ENCODE measurements at places on chromosomes 2 and 18. TPM values are rescaled to one million over a fixed set of nuclear protein-coding genes. Genes with fewer than 3 reads are reported as not detected.

DNA sequence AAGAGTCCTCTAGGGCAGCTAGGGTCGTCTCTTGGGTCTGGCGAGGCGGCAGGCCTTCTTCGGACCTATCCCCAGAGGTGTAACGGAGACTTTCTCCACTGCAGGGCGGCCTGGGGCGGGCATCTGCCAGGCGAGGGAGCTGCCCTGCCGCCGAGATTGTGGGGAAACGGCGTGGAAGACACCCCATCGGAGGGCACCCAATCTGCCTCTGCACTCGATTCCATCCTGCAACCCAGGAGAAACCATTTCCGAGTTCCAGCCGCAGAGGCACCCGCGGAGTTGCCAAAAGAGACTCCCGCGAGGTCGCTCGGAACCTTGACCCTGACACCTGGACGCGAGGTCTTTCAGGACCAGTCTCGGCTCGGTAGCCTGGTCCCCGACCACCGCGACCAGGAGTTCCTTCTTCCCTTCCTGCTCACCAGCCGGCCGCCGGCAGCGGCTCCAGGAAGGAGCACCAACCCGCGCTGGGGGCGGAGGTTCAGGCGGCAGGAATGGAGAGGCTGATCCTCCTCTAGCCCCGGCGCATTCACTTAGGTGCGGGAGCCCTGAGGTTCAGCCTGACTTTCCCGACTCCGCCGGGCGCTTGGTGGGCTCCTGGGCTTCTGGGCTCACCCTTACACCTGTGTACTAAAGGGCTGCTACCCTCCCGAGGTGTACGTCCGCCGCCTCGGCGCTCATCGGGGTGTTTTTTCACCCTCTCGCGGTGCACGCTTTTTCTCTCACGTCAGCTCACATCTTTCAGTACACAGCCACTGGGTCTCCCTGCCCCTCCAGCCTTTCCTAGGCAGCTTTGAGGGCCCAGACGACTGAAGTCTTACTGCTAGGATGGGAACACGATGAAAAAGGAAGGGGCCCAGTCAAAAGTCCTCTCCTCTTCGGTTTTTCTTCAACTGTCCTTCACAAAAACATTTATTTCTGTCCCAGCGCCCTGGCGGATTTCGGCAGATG is 8.1 kb downstream of the SIX2 start:
- DNase-seq, result no peak

GRCh38 chr18:43073771-43074170 is 41.7 kb downstream of the RIT2 start:
- no peak for DNase-seq

DNA sequence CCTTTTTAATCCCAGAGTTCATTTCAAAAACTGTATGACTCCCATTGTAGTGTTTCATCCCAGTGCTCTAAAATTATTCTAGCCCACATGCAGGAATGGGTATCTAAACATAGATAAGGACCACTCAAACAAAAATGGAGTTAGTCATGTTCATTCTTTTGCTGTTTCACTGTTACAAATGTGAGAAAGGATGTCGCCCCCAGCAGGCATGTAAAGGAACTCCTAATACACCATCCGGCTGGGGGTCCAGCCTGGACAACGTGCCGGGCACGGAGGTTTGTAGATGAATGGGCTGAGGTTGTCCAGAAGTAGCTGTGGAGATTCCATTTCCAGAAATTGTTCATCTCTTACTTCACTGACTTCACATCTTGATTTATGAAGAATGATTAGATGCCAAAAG is 101.9 kb upstream of the RAB12 start:
- DNase-seq, result no peak

GRCh38 chr2:60312618-60313017 is 240.8 kb downstream of the BCL11A start:
- DNase-seq, result no peak

GRCh38 chr18:23238152-23238531 is 102.9 kb downstream of the CABLES1 start:
- DNase-seq, result no peak

- DNase-seq, result no peak
These were observed 20.9 kb downstream of the MAP4K3 start for GRCh38 chr2:39416140-39416539.

Gene GKN1
- not detected for polyA plus RNA-seq

DNA sequence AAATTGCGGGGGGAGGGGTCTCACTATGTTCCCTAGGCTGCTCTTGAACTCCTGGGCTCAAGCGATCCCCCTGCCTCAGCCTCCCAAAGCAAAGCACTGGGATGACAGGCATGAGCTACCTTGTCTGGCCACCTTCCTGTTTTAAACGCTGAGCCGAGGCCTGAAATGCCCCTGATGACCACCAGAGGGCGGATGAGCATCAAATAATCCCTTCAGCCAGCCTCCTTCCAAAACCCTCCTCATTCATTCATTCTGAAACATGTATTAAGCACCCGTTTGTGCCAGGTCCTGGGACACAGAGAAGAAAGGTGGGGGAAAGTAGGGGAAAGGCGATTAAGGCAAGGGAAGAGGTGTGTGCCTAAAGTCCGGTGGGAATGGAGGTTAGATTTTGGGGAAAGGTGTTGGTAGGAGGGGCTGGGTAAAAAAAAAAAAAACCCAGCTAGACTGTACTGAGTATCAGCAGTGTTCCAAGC is 30.7 kb upstream of the PTMA start:
- peak; percentile 84 for DNase-seq

DNA sequence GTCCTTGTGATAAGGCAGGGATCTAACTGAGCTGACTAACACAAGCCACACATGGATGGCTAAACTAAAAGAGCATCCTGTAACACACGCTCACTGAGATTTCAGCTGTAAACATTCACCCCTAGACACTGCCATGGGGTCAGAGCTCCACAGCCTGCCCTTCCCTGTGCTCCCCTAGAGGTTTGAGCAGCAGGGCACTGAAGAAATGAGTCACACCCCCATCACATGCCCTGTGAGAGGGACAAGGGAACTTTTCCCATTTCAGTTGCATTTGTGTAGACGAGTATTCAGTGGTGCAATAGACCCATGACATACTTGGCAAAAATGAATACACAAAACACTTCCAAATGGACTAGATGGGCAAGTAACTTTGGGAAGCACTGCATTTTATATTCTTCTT is 402.4 kb upstream of the LRRTM1 start:
- no peak for DNase-seq

Gene CXCR1
- not detected for polyA plus RNA-seq

DNA sequence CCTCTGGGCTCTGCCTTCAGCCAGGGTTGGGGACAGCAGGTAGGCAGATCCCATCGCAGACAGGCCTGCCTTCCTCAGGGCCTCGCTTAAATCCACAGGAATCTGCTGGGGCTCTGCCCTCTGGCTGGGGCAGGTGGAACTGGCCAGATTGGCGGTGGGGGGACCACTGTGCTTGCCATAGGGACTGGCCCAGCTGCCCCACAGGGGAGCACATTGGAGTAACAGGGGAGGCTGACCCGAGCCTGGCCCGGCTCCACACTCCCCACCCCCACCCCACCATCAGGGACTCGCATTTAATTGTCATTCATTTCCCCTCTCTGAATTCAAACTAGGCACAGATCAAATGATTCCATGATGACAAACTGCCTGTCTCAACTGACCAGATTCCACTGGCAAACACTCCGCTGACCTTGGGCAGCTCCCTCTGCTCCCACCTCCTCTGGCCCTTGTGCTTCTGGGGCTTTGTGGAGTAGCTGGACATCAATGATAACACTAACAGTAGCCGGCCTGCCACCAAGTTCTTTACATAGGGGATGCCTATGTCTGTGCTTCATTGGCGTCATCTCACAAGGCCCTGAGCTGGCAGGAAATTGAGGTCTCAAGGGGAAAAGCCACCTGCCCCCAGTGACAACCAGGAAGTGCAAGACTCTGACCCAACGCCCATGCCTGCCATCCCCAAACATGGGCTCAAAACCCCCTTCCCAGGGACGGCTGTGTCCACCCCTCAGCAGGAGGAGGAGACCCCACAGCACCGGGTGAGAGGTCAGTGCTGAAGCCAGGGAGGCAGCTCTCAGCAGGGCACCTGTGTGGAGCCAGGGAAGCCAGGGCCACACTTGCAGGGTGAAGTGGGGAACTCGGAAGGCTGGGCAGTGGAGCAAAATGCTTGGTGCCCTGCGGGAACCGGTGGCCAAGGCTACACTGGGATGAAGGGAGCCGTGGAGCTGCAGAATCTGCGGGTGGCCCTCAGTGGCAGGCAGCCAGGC is 2.1 kb upstream of the B3GNT7 start:
- no peak for DNase-seq

DNA sequence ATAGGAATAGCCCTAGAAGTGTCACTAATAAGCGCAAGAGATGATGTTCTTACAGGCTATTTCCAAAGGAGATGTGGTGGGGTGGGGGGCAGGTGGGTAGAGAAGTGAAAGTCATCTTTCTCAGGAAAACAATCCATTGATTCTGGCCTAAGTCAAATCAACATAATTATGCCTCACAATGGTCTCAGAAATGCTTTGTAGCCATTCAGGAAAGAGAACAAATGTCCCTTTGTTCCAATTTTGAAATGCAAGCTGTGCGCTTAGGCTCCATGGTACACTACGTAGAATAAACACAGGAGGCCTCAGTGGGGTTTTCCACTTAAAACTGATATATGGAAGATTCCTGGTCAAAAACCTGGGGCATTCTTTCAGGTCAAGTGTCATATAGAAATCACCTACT is 529.9 kb upstream of the KLHL29 start:
- no peak for DNase-seq

Gene LOXL3
- polyA plus RNA-seq, result not detected

Measured in CD4-positive, alpha-beta memory T cell (primary cell).